ENCODE measurements at places on chromosomes 16 and 17.
A peak's percentile ranks its signal among the peaks of the same experiment; 100 is the strongest.

GRCh38 chr17:77822302-77823030, 136.0 kb upstream of the TNRC6C start:
- DNase-seq: no peak

DNA sequence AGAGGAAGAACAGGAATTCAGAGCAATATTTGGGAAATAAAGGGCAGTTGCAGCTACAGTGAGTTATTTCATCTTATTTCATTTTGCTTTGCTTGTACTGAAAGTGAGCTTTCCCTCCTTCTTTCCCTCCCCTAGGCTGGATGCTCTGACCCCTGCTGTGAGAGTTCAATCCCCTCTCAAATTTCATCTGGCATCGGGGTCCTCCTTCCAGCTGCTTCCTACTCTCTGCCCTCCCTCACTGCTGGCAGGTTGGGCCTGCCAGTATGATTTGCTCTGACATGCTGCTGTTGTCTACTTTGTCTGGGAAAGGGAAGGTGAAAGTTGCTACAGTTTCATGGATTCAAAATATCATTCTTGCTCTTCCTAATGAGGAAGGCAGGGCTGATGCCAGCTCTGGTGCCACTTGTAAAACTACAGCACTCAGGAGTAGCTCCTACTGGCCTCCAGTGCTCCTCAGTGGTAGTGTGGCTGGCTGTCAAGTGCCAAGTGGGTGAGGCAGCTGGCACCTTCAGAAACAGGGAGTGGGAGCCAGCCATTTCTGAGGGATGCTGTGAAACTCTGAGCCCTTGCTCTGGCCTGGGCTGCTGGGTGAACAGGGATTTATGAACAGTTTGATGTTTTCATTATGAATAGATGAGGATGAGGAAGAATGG, 408.6 kb downstream of the HAPSTR1 start:
- DNase-seq: no peak

DNA sequence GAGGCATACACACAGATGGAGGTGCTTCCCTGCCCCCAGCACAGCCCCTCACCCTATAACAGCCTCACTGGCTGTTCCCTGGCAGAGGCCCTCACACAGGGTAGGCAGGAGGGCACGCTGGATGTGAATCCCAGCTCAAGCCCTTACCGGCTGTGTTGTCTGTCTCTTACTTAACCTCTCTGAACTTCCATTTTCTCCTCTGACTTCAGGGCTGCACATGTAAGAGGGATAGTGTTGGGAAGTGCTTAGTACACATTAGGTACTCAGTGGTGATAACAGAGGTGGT, 24.6 kb upstream of the EIF1 start:
- no peak for DNase-seq

- DNase-seq: no peak
Measured at GRCh38 chr16:46814790-46815189, 16.2 kb downstream of the C16orf87 start.

DNA sequence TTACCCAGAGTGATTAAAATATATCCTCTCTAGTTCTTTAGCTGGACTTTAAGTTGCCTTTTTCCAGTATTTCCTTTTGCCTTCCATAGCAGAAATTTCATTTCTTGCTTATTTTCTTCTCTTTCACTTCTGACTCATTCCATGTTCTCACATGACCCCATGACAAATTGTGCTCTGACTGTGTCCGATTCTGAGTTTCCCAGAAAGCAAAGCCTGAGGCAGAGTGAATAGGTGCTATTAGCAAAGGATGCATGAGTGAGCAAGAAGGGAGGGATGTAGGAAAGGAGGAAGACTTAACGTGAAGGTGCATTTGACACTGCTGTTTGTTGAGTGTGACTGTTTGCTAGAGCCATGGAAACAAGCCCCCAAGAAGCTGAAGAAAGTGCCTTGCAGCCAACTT, 82.6 kb upstream of the CNTNAP4 start:
- DNase-seq: no peak

DNA sequence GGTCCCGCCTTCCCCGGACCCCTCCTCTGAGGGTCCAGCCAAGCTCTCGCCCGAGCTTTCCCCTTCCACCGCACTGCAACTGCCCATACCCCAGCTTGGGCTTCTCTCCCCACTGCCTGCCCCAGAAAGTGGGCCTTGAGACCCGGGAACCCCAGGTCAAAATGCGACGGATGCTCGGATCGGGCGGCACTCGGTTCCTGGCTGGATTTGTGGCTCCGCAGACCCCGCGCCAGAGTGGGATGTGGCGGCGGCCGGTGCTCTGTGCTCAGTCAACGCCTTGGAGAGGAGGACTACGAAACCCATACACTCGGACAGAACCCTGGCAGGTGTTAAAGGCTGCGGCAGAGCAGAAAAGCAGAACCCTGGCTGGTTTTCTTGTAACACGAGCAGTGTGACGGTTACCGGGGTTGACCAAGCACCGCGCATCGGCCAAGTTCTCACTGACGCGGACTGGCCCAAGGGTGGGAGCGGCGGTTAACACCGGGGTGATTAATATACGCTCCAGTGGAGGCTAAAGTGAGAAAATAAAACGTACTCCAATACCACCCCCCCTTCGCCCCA, 885 bp upstream of the SLFN13 start:
- no peak for DNase-seq

- no peak for DNase-seq
Measured at GRCh38 chr17:79991924-79992648, 43.6 kb downstream of the TBC1D16 start.

GRCh38 chr17:48021934-48022333, 15.7 kb downstream of the COPZ2 start:
- DNase-seq: no peak

GRCh38 chr16:88614818-88615580, 23.4 kb upstream of the IL17C start:
- no peak for DNase-seq

GRCh38 chr16:86538196-86538780, 16.7 kb downstream of the MTHFSD start:
- DNase-seq: no peak

DNA sequence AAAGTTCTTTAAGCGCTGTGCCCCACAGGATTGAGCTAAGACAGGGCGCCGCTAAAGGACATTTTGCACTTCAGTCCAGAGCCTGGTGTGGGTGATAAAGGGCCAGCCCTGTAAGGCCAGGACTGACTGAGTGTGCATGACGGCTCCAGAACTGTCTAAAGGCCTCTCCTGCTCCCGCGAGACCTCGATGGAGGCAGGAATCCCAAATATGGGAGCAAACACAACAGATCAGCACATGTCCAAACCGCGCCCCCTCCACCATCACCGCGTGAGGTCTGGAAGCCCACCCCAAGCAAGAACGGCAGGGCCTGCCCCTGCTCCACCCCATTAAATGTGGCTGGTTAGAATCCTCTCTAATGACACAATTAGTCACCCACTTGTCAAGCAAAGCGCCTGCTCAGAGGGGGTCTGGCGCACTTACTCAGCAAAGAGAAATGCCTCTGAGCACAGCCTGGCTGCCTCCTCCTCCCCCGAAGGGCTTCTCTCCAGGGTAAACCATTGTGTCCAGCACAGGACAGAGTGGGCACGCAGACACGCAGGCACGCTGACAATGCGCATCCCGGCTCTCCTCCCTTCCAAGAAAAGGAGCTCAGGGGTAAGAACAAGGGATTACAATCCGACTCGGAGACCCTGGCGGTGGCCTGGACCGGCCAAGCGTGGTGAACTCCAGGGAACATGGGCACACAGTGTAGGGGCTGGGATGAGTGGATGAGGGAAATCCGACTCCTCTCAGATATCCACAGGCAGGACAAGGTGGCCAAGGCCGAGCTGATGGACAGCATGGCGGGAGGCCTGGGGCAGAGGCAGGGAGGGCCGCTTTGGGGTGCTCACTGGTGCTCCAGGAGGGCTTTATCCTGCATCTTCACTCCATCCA, 1.5 kb downstream of the MXRA7 start:
- DNase-seq: no peak

- DNase-seq: no peak
Measured at GRCh38 chr17:80745183-80745582, 200.5 kb downstream of the RPTOR start.

- DNase-seq: no peak
Measured at GRCh38 chr17:65185668-65186382, 48.7 kb downstream of the RGS9 start.

- DNase-seq: no peak
Measured at GRCh38 chr17:47690121-47690520, 3.8 kb upstream of the TBKBP1 start.

DNA sequence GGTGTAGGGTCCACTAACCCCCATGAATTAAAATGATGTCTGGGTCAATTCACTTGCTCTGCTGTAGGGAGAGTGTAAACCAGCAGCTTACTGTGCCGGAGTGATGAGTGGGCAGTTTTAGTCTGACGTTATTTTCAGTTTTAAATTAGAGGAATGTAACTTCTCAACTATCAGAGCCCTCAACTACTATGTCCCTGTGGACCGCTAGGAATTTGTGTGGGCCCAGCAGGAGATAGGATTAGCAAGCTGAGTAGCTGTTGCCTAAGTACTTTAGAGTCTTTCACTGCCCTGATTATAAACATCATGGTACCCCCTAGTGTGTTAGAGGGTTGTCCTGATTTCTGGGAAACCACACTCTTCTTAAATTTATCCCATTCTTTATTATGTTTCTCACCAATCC, 11.4 kb downstream of the MARVELD3 start:
- DNase-seq: no peak

DNA sequence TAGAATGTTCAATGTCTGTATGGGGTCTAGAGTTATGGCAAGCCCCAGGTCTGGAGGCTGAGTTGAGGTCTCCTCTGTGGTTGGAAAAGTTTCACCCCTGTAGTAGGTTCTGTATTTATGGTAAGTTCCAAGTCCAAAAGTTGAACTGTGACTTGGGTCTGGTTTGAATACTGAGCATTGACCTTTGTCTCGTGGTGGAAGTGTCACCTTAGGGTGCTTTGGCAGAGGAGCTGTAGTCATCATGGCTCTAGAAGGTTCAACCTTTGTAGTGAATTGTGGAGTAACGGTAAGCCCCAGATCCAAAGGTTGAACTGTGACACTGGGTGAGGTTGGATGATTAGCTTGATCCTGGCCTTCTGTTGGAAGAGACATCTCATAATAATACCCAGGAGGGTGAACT, 17.6 kb downstream of the RDM1 start:
- DNase-seq: no peak

DNA sequence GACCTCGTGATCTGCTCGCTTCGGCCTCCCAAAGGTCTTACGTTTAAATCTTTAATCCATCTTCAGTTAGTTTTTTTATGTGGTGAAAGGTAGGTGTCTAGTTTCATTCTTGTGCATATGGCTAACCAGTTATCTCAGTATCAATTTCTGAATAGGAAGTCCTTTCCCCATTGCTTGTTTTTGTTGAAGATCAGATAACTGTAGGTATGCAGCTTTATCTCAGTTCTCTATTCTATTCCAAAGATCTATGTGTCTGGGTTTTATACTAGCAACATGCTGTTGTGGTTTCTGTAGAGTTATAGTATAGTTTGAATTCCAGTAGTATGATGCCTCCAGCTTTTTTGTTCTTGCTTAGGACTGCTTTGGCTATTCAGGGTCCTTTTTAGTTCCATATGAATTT, 65.2 kb downstream of the TNFRSF13B start:
- DNase-seq: no peak

DNA sequence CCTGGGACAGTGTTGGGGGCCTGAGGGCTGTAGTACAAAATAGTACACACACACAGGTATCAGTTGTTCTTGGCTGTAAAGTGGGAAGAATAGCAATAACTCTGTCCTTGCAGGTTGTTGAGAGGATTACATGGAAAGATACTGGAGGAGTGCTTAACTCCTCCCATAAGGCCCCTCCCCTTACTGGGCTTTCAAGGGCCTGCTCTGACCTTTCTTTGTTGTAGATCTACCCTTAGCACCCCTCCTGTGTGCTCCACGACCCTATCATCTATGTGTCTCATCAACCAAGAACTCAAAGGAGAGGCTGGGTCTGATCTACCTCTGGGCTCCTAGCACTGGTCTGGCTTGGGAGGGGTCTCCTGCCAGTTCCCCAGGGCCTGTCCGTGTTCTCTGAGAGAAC, 8.3 kb upstream of the EDC4 start:
- DNase-seq: no peak

GRCh38 chr17:4519361-4519788, 20.7 kb downstream of the SPNS2 start:
- DNase-seq: no peak

- DNase-seq: no peak
Measured at GRCh38 chr16:6209355-6209930, 1111.8 kb upstream of the EEF2KMT start.

GRCh38 chr17:4498461-4499397, at the start of gene SPNS2:
TSS of gene SPNS2 (plus strand) at chr17:4498881. CDS start at chr17:4499048, 167 bp downstream.
- DNase-seq: peak; percentile 22

GRCh38 chr17:44074911-44075285, 4.4 kb downstream of the G6PC3 start:
- no peak for DNase-seq

- DNase-seq: no peak
Measured at GRCh38 chr17:33528846-33529245, 235.8 kb upstream of the ASIC2 start.

DNA sequence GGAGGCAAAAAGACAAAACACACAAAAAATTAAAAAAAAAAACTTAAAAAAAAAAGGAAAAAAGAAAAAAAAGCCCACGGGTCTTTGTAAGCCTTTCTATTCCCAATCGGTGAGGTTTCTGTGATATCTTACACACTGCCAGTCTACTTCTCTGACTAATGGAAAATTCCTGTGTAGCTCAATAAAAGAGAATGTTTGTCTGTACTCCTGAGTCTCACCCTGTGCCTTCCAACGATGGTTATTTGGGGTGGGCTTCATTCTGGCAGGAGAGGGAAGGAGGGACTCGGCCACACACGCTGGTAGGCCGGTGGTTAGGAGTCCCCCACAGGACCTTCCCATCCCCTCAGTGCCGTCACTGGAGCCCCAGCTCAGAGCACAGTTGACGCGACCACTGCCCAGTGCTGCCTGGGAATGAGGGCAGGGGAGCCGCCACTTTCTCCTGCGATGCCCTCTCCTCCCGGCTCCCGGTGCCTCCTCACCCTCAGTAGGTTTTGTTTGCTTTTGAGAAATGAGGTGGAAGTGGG, 68.0 kb downstream of the AMFR start:
- no peak for DNase-seq

DNA sequence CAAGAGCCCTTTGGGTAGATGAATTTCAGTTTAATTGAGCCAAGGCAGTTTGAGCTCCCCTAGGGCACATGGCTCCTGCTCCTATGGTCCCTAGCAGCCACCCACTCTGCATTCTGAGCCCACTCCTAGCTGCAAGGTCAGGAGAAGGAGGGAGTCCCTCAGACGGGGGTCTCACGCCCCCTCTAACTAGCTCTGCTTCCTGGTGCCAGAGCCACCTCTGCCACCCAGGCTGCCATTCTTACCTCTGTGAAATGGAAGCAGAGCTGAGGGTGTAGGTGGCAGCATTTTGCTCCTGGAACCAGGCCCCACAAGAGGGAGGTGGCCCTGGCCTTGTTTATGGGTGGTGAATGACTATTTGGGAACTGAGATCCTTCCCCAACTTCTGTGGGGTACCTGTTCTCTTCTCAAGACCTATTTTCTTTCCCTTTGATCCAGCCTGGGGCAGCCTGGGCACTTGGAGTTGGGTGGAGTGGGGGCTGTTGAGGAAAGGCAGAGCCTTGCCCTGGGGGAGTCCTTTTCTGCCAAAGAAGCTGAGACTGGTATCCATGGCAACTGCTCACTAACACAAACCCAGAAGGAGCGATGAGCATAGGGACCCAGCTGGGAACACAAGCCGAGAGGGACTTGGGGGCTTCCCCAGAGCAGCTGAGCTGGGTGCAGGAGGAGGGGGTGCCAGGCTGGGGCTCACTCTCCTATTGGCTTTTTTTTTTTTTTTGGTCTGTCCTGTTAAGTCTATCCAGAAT, 4.8 kb downstream of the SPNS2 start:
- no peak for DNase-seq

All from effector CD4-positive, alpha-beta T cell (primary cell).